Activated CD4-positive, alpha-beta T cell treated with anti-CD3 and anti-CD28 coated beads for 4 hours (primary cell): ENCODE measurements at places on chromosomes 1 and 21.

DNA sequence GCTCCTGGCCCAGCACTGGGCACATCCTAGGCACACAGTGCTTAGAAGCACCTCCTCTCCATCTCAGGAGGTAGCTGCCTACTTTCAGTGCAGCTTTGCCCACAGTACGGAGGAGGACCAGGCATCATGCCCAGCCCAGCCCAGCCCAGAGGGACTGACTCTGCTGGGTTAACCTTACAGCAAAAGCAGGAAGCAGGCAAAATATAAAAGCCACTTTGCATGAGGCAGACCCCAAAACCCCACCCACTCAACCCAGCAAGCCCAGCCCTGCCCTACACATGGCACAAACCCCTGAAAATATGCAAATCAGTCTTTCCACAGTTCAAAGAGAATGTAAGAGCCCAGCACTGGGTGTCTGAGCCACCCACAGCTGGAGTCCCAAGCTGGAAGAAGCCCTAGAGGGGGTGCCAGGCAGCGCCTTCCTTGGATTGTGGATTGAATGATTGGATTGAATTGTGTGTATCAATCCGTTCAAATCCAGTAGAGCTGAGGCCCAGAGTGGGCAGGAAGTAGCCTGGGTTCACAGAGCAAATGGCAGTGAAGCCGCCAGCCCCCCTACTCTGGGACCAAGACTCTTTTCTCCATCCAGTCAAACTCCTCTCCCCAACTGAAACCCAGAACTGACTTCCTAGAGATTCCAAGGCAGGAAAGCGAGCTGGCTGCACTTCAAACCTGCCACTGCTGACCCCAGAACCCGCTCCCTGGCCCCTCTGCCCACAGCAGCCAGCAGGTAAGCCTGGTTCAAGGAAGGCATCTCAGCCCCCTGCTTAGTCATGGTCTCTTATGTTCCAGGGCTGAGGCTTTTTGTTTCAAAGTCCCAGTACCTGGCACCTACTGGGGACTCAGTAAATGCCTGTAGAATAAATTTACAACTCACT lies 117.7 kb downstream of the LACTBL1 start:
- DNase-seq, result no peak

- no peak for DNase-seq
Observed at GRCh38 chr21:25901330-25901979, 166.7 kb downstream of the GABPA start.

DNA sequence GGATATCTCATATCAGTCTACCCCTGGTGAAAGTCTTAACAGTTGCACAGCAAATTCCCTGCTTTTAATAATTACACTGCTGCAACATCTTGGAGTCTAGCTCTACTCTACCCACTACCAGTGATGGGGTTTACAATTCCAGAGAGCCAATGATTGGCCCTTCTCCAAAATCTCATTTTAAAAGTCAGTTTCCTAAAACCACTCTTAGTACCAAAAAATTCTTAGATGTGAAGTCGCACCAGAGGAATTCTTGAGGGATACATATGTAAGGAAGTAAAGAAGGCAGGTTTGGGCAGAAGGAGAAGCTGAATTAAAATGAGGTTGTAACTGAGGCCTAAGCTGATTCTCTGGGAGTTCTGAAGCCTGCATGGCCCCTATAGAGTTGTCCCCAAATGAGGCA lies 129.7 kb downstream of the BRINP2 start:
- DNase-seq, result no peak

DNA sequence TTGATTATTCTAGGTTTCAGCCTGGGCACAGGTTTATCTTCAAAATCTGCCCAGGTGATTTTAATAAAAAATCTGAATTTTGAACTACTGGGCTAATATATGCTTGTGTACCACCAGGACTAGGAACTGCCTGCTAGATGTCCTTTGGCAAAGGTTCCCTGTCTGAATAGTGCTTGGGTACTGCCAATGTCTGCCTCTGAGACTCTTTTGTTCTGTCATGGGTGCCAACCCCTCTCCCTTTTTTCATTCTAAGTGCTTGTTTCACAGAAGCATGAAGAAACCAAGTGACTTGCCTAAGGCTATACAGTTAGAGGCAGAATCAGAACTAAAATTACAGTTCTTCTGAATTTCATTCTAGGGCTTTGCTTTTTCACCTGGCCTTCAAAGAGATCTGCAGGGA lies 106.3 kb upstream of the CACHD1 start:
- DNase-seq, result no peak

DNA sequence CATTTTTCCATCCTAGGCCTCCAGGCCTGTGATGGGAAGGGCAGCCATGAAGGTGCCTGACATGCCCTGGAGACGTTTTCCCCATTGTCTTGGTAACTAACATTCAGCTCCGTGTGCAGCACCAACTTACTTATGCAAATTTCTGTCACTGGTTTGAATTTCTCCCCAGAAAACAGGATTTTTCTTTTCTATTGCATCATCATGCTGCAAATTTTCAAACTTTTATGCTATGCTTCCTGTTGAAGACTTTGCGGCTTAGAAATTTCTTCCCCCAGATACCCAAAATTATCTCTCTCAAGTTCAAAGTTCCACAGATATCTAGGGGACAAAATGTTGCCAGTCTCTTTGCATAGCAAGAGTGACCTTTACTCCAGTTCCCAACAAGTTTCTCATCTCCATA lies 25.2 kb upstream of the SELE start:
- no peak for DNase-seq

DNA sequence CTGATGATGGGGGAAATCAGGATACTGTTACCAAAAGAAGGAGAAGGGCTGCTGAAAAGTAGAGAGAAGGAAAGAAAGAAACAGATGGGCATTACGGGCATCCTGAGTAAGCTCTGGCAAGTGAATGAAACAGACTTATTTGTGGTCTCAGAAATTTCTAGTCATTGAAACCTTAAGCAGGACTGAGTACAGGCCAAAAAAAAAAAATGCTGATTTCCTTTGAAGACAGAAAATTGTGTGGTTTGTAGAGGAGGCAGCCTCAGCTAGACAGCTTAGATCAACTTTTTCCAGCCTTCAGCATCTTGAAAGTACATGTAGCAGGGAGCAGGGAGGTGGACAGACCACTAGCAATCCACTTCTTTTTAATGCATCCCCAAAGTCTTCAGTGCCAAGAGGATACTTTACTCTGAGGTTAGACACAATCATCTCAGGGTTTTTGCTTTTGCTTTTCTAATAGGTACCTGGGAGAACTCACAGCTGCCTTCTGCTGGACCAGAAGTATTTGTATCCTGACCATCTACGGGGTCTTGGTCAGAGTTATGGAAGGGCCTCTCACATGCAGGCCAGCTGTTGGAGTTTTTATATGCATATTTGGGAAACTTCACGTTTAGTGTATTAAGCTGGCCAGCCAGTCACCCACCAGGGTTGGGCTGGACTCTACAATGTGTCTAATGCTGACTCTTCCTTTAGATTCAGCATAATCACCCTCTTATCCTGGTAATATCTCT lies 10.6 kb upstream of the CAPZB start:
- DNase-seq, result no peak

GRCh38 chr1:74286414-74286813 lies 51.2 kb downstream of the TNNI3K start:
- no peak for DNase-seq

DNA sequence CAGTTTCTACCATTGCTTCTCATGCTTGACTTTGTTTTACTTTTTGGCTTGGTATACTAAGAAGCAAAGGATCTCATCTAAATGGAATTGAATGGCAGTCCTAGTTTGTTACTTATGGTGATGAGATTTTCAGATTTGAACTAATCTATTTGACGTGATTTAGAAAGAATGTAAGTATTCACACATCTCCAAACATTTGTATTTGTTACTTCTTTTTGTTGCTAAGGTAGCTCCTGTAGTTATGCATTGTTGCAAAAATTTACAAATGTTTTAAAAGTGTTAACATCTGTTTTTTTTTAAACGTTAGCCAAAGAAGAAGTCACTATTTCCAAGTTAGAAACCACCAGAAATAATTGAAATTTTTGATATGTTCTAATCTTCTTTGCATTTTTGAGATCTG lies 222.5 kb downstream of the RPS6KC1 start:
- DNase-seq, result no peak

GRCh38 chr21:32753818-32754585 lies 17.6 kb downstream of the PAXBP1 start:
- no peak for DNase-seq

GRCh38 chr1:64677532-64677931 lies 67.3 kb upstream of the RAVER2 start:
- DNase-seq, result no peak

- no peak for DNase-seq
Observed at GRCh38 chr21:21715266-21715969, 717.2 kb downstream of the NCAM2 start.
